ENCODE measurements at places on chromosomes 3 and 15. TPM values are rescaled to one million over a fixed set of nuclear protein-coding genes. Genes with fewer than 3 reads are reported as not detected.

The CMTM8 gene
- total RNA-seq, result 10.5 TPM

The CATSPER2 gene
- total RNA-seq, result 1.2 TPM

The FGF7 gene
- not detected for total RNA-seq

The GLT8D1 gene
- 33.8 TPM for total RNA-seq

The GOLGA8R gene
- total RNA-seq, result 0.10 TPM

The CDHR4 gene
- 0.50 TPM for total RNA-seq

The ZPLD1 gene
- not detected for total RNA-seq

GRCh38 chr15:59280855-59281254 is 74.2 kb downstream of the LDHAL6B start:
- no peak for DNase-seq

DNA sequence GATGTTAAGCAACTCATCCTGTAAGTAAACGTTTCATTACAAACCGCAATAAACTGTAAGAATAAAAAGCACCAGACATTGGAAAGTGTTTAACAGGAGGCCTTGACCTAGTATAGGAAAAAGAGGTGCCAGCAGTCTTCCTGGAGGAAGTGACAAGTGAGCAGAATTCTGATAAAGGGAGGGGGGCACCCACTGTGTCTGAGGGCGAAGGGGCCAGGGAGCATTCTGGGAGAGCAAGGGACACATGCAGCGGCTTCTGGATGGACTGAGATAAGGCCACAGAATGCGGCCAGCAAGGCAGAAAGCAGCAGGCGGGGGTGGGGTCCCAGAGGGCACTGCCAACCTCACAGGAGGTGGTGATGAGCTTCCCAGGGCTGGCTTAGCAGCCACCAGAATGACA is 80.2 kb downstream of the MTHFS start:
- DNase-seq, result no peak

- peak; percentile 90 for DNase-seq
These were observed 16.8 kb upstream of the MCCC1 start for GRCh38 chr3:183116025-183116614.

DNA sequence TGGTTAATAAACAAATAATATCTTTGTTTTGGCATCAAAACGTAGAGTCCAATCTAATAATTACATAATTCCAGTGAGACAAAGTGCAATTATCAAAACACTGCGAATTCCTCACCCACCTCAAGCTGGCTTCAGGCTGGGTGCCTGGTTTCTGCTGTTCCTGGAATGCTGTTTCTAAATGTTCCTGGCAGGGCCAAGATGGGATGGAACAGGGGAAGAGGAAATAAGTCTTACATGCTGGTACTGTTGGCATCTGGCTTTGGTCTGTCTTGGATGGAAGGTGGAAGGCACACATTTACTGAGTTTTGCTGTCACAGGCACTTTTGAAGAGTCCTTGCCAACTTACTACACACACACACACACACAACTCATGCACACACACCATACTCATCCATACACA is 101.9 kb upstream of the SLCO3A1 start:
- DNase-seq, result no peak

DNA sequence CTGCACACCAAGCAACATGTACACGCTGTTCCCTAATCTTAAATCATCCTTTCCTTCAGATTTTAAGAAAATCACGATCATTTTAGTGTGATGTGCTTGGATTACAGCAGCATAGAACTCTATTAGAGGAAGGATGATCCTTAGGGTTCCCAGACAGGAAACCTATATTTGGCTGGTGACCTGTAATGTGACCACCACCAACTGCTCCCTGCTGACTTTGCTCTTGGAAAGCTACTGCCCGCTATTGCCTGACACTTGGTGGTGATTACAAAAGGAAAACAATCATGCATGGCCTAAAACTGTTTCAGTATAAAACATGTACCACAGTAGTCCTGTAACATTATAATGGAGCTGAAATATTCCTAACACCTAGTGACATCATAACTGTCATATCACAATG is 27.2 kb upstream of the LMOD3 start:
- no peak for DNase-seq

DNA sequence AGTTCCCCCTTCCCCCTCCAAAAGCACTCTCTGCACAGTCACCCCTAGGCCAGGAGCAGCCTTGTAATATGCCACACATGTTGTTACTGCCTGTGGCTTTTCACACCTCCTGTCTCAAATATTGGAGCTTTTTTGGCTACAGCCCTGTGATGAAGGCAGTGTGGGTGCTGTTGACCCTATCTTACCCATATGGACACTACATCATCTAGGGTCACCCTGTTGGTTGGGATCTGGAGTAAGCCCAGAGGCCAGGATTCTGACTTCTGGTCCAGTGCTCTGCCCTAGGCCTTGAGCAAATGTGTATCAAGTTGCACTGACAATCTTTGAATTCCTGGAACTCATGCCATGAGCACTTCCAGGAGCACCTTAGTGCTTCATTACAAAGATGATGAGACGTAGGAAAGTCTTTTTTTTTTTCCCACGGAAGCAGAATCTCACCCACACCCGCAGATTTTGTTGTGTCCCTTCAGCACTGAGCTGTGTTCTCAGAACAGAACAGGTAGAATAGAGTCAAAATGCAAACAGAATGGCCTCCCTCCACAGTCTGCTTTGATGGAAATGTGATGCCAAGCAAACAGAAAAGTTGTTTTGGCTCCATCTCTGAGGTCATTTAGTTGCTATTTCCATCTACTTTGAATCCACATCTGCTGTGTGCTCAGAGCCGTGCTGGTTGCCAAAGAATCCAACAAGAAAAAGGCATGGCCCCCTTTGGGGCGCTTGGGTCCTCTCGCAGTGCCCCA is 49.6 kb downstream of the SMAD3 start:
- DNase-seq, result no peak

GRCh38 chr3:178546079-178546478 is 9.8 kb downstream of the KCNMB2 start:
- DNase-seq, result no peak

DNA sequence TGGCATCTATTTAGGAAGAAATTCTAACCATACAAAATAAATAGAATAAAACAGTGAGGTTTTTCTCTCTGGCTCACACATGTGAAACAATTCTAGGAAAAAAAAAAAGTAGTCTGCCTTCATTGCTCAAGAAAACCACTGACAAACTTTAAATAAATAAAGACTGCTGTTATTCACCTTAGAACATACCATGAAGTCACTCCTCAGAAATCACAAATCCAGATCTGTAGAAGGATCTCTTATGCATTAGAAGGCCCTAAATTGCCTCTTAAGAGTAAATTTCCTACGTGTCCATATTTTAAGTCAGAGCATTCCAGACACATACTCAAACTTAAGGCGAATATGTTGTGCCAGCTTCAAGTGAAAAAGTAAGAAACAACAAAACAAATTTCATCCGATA is 217.3 kb downstream of the ZIC4 start:
- DNase-seq, result no peak

DNA sequence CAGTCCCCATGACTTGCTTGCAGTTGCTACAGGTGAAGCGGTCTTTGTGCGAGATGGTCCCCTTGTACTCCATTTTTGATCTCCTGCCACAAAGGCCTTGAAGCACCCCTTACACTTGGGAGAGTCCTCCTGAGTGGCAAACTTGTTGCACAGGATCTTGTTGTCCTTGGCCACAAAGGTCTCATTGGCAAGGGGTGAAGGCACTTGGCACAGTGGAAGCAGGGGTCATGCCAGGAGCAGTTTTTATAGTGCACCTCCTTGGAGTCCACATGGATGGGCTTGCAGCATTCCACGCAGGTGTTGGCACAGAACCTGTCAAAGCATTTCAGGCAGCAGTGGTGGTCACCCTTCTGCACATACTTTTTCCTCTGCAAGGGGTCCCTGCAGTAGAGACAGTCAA is 20.3 kb upstream of the SEC62 start:
- DNase-seq, result no peak

GRCh38 chr3:172646439-172647015 is 64.3 kb downstream of the NCEH1 start:
- DNase-seq, result no peak

Data from H1 (cell line).